ENCODE measurements at places on chromosomes 2 and 18.

DNA sequence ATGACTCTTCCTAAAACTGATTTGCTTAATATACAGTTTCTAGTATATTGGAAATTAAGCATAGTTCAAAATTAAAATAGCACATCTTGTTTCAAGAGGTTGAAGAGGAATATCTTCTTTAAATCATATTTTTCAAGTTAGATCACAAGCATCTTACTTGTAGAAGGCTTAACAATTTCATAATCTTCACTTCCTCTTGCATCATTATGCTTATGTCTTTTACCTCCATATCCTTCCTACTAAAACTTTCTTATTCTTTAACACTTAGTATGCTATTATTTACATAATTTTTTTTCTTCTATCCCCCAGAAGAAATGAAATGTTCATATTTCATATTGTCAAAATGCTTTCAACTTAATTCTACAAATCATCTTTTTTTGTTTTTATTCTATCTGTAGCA, 1354.9 kb upstream of the TMEFF2 start:
- no peak for DNase-seq

DNA sequence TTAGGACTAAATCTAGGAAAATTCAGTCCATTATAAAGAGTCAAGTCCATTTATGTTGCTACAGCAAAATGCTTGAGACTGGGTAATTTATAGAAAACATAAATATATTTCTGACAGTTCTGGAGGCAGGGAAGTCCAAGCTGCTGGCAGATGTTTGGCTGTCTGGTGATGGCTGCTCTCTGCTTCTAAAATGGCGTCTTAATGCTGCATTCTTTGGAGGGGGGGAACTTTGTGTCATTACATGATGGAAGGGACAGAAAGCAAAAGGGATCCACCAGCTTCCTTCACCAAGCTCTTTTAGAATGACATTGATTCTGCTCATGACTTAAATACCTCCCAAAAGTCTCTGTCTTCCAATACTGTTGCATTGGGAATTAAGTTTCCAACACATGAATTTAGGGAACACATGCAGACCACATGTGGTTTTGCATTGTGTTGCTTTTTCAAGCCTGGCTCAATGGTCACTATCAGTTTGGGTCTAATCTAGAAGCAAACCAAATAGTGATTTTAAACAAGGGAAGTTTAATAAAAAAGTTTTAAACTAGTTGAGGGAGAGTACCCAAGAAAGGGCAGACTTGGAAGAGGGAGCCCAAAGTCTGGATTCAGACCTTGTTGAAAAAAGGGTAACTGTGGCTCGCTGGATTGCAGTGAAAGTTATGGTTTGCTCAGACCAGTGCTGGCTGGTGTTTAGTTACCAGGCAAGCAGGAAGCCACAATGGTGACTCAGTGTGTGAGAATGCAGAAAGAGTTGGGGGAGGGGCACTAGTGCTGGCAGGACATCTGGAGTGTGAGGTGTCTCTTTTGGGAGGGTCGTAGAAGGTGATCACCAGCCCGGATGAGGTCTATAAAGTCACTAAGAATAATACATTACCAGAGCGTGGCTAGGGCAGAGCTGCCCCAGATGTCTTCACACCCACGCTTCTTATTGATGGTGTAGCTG, 30.8 kb downstream of the C18orf54 start:
- peak; percentile 10 for DNase-seq

DNA sequence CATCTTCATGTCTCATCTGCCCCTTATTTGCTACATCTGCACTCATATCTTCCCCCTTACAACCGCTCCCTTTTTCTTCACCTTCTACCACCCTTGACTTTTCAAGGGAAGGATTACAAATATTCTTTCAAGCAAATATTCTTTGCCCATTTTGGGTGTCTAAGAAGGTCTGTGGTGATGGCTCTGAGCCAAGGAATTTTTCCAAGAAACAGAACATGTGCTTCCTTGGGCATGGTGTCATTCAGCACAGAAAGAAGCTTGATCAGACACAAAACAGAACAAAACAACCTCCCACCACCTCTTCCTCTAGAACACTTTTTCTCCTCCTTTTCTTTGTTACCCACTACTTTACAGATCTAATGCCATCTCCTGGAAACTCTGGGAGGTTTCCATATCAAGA, 313.7 kb downstream of the SATB2 start:
- no peak for DNase-seq

- DNase-seq: no peak
These were observed 52.3 kb downstream of the EHD3 start for GRCh38 chr2:31286230-31286629.

DNA sequence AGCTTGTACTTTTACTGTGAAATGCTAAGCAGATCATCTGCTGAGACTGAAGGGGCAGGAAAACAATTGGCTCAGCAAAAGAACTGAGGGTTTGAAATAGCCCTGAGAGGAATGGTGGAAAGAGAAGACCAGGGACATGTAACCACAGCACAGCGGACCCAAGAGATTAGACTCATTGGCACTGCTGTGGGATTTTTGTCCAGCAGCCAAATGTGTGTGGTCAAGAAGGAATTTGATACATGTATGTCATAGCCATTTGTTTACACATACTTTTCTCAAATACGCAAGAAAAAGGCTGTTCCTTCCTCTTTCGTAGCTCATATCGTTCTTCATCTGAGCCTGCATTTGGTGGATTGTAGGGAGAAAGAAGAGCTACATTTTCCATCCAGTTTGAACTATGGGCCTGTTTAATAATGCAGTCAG, 73.8 kb downstream of the TRABD2A start:
- no peak for DNase-seq

GRCh38 chr2:212076456-212076855, 462.1 kb downstream of the ERBB4 start:
- DNase-seq: no peak

GRCh38 chr18:45213040-45213333, 402.3 kb upstream of the SLC14A2 start:
- DNase-seq: no peak

- no peak for DNase-seq
These were observed 183.0 kb upstream of the APCDD1 start for GRCh38 chr18:10271481-10271880.

GRCh38 chr2:133726973-133727372, 158.7 kb upstream of the NCKAP5 start:
- no peak for DNase-seq

- DNase-seq: no peak
These were observed 442.3 kb downstream of the GRB14 start for GRCh38 chr2:164178835-164179465.

GRCh38 chr2:196334710-196335109, 163.3 kb upstream of the STK17B start:
- DNase-seq: no peak

DNA sequence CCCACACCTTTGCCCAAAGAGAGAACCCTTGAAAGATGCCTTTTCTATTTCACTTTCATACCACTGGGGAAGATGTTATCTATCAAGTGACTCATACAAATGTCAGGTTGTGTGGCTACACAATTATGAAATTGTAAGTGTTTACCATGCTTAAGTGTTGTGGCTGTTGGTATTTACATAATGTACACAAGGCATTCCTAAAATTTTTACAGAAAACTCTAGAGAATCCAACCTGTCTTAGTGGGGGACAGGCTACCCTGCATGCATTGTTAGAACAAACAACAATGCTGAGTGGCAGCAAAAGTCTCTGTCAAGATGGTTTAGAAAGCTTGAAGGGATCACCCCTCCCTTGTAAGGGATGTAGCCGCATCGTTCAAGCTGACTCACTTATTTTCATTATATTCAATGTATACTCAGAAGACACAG, 5.5 kb upstream of the MGAT4A start:
- peak; percentile 35 for DNase-seq

- DNase-seq: no peak
These were observed 388.6 kb upstream of the TNP1 start for GRCh38 chr2:217248312-217248935.

GRCh38 chr2:78532762-78533379, 492.6 kb upstream of the REG3G start:
- DNase-seq: no peak

GRCh38 chr2:10378189-10378588, 69.9 kb downstream of the ODC1 start:
- DNase-seq: no peak

DNA sequence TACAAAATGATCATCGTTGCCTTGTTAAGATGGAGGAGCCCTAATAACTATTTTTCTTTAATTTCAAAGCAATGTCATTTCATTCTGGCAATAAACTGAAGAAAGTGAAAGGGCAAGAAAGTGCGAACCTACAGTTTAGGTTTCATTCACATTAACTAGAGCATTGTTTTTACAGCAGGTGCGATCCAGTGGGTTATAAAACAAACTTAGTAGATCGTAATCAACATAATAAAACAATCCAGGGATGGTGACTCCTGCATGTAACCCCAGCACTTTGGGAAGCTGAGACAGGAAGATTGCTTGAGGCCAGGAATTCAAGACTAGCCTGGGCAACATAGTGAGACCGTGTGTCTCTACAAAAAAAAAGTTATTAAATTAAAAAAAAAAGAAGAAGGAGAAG, 51.1 kb downstream of the AP1S3 start:
- DNase-seq: no peak

DNA sequence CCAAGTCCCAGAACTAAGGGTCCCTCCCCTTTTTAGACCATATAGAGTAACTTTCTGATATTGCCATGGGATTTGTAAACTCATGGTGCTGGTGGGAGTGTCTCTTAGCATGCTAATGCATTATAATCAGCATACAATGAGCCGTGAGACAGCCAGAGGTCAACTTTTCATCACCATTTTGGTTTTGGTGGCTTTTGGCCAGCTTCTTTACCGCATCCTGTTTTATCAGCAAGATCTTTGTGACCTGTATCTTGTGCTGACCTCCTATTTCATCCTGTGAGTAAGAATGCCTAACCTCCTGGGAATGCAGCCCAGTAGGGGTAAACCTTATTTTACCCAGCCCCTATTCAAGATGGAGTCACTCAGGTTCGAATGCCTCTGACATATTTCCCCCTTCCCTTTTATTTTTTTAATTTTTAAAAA, 148.2 kb downstream of the PHLPP1 start:
- DNase-seq: no peak

DNA sequence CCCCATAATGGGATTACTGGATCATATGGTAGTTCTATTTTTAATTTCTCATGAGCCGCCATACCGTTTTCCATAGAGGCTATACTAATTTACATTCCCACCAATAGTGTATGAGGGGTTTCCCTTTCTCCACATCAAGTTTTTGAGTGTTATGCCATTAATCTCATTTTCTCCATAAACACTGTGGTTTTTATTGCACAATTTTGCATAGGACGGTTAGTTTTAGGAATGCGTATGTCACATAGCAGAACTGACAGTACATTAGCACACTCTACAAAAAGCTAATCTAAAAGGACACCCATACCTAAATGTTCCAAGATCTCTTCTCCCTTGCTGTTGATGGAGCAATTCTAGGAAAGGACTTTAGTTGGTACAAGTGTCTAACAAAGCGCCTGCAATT, 32.5 kb downstream of the DARS1 start:
- DNase-seq: no peak

- DNase-seq: no peak
These were observed 677 bp upstream of the COPS9 start for GRCh38 chr2:240136671-240137292.

DNA sequence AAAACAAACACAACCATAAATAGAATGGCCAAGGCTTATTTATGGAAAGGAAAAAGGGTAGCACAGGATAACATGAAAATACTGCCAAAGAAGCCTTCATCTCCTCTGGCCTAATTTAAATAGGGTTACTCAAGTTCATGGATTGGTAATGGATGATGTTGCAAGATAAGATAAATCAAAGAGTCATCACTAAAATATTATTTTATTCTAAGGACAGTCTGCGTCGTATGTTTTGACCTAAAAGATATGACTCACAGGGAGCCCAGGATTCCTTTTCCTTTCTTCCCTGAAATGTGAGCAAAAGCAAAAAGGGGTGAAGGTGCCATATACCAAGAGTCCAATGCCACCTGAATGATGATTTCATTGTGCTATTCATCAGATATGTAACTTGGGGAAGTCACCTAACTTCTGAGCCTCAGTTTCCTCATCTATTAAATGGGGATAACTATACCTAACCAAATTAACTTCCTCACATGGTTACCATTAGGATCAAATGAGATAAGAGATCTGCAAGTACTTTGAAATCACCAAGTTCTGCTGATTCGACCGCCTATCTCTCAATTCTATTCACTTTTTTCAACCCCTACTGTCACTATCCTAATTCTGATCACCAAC, 137.7 kb downstream of the THADA start:
- DNase-seq: no peak

DNA sequence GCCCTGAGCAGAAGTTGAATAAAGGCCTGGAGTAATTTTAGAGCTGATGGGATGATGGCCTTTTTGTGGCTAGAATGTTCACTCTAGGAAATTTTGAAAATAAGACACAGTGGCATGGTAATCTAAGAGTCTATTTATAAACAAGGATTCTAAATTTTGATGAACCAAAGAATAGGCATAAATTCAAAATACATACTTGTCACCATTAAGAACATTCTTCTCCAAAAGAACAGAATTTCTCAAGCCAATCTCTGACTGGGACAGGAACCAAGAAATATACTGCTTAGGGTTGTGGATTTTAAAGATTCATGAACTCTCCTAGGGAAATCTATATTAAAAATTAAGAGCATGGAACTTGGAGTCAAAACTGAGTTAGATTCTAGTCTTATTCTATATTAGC, 98.2 kb upstream of the SETBP1 start:
- no peak for DNase-seq

GRCh38 chr2:225763711-225764110, 364.2 kb downstream of the NYAP2 start:
- no peak for DNase-seq

- no peak for DNase-seq
These were observed 54.8 kb downstream of the MBD2 start for GRCh38 chr18:54169431-54170403.

DNA sequence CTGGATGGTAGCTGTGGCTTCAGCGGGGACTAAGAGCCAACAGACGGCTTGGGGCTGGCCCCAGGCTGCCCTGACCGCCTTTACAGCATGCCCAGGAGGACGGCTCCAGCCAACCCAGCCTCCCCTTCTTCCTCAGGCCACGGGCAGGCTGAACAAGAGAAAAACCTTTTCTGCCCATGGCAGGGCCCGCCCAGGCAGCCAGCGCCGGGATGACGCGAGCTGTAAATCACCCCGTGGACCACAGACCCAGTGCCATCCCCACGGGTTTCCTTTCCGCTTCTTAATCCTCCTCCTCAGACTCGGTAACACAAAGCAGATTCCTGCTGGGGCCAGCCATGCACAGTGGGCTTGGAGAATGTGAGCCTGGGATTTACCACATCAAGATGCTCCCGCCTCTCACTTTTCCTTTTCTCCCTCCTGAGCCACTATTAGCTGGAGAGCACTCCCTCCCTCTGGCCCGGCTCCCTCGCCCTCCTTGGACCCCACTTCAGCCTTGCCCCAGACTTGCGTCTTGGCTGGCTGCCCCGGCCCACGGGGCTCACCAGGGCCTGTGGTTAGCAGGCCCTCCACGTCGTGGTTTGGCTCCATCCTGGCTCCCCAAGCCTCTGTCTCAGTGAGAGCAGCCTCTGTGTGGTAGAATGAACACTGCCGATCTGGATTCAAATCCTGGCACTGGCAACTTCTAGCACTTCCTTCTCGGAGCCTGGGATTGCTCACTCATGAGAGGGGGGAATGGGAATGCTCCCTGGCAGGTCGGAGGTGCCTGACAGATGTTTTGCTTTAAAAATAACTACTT, 31.4 kb downstream of the ATOH8 start:
- no peak for DNase-seq
